ENCODE measurements at places on chromosomes 3 and 15.

DNA sequence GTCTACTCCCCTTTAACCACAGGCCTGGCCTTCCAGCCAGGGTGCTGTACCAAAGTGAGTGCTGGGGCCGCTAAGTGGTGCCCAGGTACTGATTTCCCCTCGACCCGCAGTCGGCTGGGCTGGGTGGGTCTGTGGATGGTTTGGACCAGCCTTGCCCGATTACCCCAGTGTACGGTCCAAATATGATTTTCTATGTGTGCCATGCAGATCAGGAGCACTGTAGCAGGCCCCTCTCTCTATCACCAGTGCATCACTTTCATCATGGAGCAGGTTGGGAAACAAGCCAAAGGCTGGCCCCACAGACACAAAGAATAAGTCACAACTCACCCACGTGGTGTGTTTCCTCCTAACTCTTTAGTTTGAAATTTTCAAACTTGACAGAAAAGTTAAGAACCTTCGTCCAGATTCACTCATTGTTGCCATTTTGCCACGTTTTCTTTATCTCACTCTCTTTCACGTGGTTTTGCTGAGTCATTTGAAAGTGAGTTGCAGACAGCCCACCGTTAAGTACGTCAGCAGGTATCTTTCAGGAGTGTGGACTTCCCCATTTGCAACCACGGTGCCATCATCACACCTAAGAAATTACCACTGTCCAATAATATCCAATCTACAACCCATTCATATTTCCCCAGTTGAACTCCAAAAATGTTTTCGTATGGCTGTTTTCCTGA is 37.0 kb downstream of the ZNF710 start:
- DNase-seq: no peak

DNA sequence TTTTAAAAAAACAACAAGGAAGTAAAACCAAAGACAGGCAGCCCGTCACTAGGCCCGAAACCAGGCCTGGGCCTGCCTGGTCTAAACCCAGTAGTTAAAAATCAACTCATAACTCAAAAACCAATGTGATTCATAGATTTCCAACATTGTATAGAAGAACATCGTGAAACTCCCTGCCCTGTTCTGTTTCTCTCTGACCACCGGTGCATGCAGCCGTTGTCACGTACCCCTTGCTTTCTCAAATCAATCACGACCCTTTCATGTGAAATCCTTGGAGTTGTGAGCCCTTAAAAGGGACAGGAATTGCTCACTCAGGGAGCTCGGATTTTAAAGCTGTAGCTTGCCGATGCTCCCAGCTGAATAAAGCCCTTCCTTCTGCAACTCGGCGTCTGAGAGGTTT is 89.5 kb downstream of the DCLK3 start:
- no peak for DNase-seq

GRCh38 chr15:33048255-33048654 is 146.3 kb downstream of the FMN1 start:
- no peak for DNase-seq

GRCh38 chr15:88805031-88805780 is 2.0 kb downstream of the ACAN start:
- DNase-seq: no peak

All from HT-29 (cell line).